ENCODE measurements at places on chromosomes 3 and 15.
A peak's percentile ranks its signal among the peaks of the same experiment; 100 is the strongest.

DNA sequence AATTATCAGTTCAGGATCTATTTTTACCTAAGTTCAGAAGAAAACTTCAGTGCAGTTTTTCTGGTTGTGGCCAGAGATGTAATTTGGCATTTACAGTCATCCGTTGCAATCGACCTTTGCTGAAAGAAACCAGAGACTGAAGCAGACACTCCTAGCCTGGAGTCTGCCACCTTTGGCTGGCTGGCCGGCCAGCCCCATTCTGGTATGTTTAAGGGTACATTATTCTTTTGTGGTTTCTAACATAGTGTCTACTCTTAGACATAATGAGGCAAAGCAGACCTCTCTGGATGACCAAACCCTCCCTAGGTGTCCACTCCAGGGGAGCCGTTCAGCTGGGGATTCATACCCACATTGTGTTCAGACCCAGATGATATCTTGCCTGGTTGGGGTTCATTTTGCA, 275.9 kb upstream of the TPM1 start:
- DNase-seq, result no peak

DNA sequence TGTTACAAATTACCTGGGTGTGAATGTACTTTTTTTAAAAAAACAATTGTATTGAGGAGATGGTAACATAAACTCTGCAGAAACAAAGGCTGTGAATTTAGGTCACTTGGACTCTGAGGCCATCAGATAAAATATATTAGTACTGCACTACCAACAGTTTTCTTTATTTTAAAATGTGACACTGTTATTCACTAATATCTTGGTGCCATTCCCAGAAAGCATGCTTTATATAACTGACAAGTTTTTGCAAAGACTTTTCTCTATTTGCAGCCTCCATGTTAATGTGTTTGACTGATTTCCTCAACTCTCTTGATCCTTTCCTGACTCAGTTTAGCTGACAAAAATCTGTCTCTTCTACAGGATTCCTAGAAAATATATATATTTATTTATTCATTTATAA, 26.5 kb upstream of the ACTL6A start:
- no peak for DNase-seq

DNA sequence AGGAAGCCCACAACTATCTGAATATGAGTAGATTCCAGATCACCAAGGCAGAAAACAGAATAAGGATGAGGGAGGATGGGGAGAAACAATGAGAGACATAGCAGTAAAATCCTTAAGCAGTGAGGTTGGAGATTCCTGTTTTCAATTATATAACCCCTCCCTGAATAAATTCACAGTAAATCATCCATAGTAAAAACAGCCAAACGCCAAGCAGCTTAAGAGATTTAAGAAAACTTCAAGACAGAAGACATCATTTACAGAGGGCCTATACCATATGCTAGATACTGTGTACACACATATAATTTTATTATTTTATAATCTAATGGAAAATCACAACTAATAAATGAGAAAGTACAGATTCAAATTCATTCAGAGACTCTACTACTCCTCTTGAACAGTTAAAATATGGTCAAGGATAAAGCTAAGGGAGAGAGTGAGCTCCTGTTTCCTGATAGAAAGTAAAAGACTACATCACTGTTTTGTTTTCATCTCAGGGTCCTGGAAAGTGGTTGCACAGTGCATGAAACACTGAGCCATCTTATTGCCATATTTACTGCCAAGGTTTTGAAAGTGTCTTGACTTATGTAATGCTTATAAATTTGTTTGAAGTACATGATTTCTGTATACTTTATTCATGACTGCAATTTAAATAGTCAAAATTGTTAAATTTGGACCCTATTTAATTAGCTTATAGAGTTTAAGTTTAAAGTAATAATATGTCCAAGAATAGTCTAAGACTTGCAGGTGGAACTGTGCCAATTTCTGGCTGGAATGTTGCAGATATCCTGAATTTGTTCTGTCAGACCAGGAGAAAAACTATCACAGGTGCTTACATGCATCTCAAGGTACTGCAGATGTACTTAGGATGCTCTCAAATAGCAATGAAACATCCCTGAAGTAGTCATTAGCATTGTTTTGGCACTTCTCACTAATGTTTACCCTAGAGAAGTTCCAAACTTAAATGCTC, 141.4 kb downstream of the TBL1XR1 start:
- no peak for DNase-seq

DNA sequence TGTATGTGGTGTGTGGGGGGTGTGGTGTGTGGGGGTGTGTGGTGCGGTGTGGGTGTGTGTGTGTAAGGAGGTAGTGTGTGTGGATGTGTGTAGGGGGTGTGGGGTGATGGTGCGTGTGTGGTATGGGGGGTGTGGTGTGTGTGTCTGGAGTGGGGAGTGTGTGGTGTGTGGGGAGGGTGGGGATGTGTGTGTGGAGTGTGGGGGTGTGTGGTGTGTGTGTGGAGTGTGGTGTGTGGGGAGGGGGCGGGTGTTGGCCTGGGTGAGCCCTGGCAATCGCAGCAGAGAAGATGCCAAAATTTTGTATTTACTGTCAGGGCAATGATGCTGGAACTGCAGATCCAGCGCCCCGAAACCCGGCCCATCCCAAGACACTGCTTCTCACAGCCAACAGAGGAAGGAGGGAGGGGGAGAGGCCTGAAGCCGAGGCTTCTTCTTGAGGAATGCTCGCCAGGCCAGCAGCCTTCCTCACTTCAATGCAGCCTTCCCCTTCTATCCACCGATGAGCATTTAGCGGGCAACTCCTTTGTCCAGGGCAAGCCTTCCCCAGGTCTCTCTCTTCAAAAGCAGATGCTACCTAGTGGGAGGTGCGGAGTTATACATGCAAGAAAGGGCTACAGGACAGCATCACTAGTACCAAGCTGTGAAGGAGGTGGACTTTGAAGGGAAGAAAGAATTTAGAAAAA, 11.9 kb upstream of the SRP14 start:
- DNase-seq, result peak; percentile 37

GRCh38 chr3:49058011-49058410, 28.8 kb upstream of the IMPDH2 start:
- DNase-seq, result no peak

GRCh38 chr3:76990606-76991005, 49.3 kb upstream of the ROBO2 start:
- peak; percentile 1 for DNase-seq

DNA sequence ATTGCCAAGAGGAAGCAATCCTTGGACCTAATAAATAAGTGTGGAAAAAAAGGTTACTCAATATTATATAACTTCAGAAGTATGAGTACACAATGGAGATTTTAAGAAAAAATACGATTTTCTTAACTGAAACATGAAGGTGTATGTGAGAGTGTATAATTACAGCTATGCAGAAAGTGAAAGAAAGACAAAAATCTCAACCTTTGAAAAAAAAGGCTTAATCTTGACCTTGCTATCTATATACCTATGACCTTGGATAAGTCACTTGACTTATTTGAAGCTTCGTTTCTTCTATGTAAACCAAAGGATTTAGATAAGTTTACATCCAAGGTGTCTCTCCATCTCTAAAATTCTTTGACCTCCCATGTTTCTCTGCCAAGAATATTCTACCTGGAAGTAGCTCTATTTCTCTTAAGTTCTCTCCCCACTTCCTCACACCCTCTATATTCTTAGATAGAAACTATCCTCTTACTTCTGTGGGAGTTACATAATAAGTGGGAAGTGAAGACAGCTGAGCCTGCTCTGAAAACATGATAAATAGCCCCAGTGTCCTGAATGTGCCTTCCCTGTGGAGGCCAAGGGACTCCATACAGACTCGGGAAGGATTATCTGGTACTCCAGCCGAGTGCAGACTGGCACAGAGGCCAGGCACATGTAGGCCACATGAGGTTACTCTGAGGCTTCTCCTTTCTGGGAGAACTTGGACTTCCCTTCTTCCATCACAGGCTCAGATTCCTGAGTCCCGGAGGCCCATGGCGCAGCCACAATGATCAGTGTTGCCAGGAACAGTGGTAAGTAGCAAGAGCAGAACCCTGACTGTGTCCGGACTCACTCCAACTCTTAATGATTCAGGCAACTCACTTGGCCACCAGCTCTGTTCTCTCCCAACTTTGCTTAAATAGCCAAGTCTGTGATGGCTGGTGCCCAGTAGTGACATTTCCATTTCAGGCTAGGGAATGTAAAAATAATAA, 166.8 kb upstream of the COL8A1 start:
- no peak for DNase-seq

- peak; percentile 84 for DNase-seq
Measured at GRCh38 chr3:140753865-140754754, 76.2 kb downstream of the TRIM42 start.

GRCh38 chr3:129413687-129414506, 14.5 kb downstream of the EFCAB12 start:
- DNase-seq, result no peak

Data from DMS53 (cell line).